SK-MEL-5 (cell line): ENCODE measurements at places on chromosomes 1 and 21. TPM values are rescaled to one million over a fixed set of nuclear protein-coding genes. Genes with fewer than 3 reads are reported as not detected.
A peak's percentile ranks its signal among the peaks of the same experiment; 100 is the strongest.

DNA sequence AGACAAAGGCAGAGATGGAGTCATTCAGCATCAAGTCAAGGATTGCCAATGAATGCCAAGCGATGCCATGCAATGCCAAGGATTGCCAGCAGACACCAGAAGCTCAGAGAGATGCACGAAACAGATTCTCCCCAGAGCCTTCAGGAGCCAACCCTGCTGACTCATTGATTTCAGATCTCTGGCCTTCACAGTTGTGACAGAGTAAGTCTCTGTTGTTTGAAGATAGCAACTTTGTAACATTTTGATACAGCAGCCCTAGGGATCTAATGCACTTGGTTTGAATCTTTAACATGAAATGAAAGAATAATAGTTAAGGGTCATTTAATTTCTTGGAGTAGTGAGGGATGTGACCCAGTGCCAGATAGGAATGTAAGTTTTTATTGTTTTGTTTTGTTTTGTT is 287.4 kb upstream of the RUNX1 start:
- DNase-seq, result no peak

DNA sequence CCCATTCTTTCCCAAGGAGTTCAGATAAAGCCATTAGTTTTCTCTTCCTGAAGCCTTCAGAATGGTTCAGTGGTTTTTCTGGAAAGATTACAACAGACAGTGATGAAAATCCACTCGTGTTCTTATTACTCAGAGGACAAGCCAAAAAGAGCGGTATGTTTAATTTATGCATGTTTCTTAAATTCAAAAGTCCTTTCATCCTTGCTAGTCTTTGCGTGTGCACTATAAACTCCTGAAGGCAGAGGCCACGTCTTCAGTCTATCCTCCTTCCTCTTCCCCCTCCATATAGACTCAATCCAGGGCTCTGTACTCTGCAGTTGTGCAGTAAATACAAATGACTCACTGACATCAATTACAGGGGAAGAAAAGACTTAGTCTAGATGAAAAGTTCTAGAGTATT is 409.2 kb upstream of the PLXNA2 start:
- DNase-seq, result no peak

GRCh38 chr1:54808443-54809207 is 7.5 kb upstream of the TTC22 start:
- DNase-seq, result no peak

GRCh38 chr1:240987928-240988327 is 369.1 kb downstream of the RGS7 start:
- no peak for DNase-seq

GRCh38 chr1:220905650-220906560 is 26.7 kb downstream of the HLX start:
- no peak for DNase-seq

DNA sequence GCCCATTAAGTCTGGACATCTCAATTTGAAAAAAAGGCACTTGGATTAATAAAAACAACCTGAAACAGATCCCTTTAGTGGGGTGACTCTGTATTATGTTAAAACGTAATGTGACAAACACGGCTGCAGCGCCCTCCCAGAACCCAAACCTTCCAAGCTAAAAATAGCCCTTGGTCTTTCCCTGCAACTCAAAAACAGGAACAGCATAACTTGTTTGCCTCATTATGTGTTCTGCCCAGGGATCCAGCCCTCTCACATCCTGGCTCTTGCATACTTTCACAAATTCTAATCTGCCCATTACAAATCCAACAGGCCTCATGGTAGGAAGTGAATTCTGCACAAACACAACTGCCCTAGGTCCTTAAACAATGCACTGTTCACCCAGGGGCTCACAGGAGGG is 94.7 kb upstream of the GADD45A start:
- DNase-seq, result no peak

DNA sequence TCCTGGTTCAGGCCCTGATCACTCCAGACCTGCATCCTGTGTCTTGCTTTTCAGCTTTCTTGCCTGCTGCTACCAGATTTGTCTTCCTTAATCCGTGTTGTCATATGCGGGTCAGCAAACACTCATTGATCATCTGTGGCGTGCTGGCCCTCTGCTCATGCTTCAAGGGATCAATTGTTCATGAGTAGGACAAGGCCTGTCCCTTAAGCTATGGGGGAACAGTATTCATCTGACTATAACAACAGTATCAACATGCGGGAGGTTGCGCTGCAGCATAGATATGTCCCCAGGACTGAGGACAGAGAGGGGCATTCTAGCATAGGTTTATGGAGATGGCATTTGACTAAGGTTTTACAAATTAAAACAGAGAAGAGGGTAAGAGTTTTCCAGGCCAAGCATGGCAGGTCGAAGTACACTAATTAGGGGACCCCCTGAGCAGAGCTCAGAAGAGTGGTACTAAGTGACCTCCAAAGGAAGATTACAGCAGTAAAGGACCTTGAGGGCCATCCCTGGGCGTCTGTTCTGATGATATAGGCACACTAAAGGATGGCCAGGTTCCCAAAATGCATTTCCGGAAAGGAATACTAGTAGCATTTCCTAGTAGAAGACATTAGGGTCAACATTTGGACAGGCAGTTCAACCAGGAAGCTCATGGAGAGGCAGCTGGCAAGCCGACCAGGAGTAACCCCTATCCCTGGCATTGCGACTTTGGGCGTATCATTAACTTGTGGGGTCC is 811 bp upstream of the ZNF672 start:
- no peak for DNase-seq

GRCh38 chr1:230002164-230002803 is 64.8 kb upstream of the GALNT2 start:
- no peak for DNase-seq

GRCh38 chr1:167765496-167765895 is 43.7 kb downstream of the MPZL1 start:
- no peak for DNase-seq

DNA sequence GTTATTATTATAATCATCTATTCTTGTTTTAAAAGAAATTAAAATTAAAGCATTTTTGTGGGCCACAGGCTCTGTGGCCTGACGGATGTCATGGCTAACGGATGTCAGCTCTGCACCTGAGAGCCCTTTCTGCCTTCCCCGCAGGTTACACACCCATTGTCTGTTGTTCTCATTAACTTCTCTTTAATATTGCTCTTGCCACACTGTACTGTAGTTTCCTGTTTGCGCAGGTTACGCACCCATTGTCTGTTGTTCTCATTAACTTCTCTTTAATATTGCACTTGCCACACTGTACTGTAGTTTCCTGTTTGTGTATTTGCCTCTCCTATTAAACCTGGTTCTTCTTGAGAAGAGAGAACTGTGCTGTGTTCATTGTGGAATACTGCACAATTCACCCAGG is 294.4 kb upstream of the PLXNA2 start:
- DNase-seq, result no peak

DNA sequence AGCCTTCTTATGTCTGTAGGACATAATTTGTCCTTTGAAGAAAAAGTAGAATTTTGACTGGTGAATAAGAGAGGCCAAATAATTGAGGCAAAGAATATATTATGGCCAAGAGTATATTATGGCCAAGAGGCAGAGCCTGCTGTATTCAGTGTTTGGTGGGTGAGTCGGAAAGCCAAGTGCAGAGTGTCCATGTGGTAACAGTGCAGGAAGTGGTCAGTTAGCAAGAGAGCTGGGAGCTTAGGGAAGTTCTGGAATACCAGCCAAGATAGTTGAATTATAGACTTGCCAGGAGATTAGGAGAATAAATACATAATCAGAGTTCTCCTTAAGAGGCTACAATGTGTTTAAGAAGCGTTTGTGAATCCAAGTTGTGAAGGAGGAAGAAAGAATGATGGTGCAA is 131.5 kb upstream of the LMO4 start:
- no peak for DNase-seq

- DNase-seq, result no peak
Measured at GRCh38 chr1:21894034-21894881, 42.9 kb downstream of the HSPG2 start.

GRCh38 chr1:47390843-47391242 is 25.2 kb upstream of the FOXE3 start:
- no peak for DNase-seq

GRCh38 chr1:222285526-222285925 is 262.4 kb downstream of the HHIPL2 start:
- no peak for DNase-seq

GRCh38 chr1:154557939-154558719 is at the start of gene UBE2Q1:
Gene UBE2Q1, minus strand, starts transcription at chr1:154558662. Its CDS starts 109 bp downstream, at chr1:154558553.
- peak; percentile 38 for DNase-seq

- no peak for DNase-seq
Measured at GRCh38 chr1:68129536-68130250, 79.3 kb upstream of the DIRAS3 start.

- no peak for DNase-seq
Measured at GRCh38 chr1:175493321-175494010, 249.9 kb downstream of the TNR start.

GRCh38 chr1:238406098-238406860 is 515.6 kb upstream of the ZP4 start:
- DNase-seq, result no peak

- DNase-seq, result peak; percentile 94
Measured at GRCh38 chr1:2388004-2388913, 3.1 kb downstream of the MORN1 start.

- no peak for DNase-seq
Measured at GRCh38 chr1:192579010-192579738, 3.6 kb downstream of the RGS1 start.

- DNase-seq, result no peak
Measured at GRCh38 chr1:87712261-87713010, 383.8 kb downstream of the LMO4 start.

Gene C1orf94
- total RNA-seq, result not detected in 2 replicates

Gene MMEL1
- total RNA-seq, result not detected in 2 replicates

Gene AMY1B
- total RNA-seq, result not detected in 2 replicates

Gene GSTM1
- not detected in 2 replicates for total RNA-seq

Gene TRIM58
- total RNA-seq, result 0.13 and 0.16 TPM in 2 replicates

Gene NBPF4
- not detected in 2 replicates for total RNA-seq

Gene VANGL1
- 9.1 and 9.9 TPM in 2 replicates for total RNA-seq

Gene LCE3B
- total RNA-seq, result not detected in 2 replicates

Gene ZNF593OS
- not detected in 2 replicates for total RNA-seq

Gene HSPA6
- total RNA-seq, result 4.2 and 4.8 TPM in 2 replicates

Gene PRRX1
- total RNA-seq, result 0.05 and 0.13 TPM in 2 replicates
